ENCODE measurements at places on chromosomes 1 and 21.

- DNase-seq = no peak
Measured at GRCh38 chr1:202688401-202688800, 21.9 kb downstream of the SYT2 start.

DNA sequence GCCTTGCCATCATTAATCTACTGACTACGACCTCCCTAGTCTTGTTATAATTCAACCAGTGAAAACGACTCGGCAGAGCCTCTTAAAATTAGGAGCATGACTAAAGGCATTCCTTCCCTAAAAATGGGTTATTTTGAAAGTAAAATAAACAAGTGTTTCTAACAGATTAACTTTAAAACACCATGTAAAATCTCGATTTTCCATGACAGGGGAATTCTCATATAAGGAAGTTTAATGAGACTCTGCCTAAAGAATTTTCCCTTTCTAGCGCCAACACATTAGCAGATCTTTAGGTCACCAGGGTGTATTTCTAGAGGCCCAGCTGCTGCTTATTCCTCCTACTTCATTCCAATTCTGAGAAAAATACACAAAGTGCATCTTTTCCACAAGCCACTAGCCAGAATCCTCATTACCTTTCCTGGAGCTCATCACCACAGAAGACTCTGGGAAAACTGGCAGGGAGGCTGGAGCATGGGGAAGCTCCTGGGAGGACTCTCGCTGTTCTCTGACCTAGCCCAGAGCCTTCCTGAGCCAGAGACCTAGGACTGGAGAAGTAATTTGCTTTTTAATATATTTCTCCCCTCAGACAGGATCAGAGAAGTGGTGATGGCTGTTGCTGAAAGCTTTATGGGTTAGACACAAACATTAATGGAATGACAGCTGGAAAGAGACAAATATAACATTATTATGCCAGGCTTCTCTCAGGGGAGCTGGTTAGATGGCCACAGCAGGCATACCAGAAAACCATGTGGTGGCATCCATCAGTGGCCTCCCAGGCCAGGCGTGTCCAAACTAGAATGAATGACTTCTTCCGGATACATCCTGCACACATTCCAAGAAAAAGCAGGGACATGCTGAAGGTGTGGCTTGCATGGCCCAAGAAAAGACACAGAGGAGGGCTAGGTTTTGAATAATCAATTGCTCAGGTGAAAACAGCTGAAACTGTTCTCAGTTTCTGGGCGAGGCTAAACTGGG is 63.6 kb upstream of the CTTNBP2NL start:
- no peak for DNase-seq

- no peak for DNase-seq
Measured at GRCh38 chr1:184299406-184299790, 87.4 kb upstream of the C1orf21 start.

DNA sequence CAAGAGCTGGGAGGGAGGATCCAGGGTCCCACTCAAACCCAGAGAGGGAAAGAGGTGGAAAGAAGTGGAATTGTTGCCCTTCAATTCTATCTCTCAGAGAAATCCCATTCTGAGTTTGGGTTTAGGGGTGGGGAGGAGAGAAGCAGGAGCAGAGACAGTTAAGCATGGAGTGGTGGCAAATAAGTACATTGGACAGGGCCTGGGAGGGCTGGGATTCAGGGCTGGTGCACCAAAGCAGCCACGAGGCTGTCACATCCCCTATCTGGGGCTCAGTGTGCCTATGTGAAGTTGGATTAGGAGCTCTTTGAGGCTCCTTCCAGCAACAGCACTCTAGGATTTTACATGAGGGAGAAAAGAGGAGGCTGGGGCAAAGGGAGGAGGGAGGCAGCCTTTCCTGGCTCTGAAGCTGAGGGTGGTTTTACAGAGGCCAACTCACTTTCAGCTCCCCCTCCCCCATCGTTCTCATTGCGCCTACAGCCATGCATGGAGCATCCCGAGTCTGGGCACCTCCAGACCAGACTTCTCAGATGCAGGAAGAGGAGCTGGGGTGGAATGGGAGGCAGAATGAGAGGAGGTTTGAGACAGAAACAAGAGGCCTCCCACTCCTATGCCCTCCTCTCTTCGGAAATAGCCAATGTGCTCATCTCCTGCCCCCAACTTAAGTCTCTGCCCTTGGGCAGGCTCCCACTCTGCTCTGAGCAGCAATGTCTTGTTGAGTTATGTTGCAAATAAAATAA is 3.0 kb upstream of the SYT6 start:
- no peak for DNase-seq

DNA sequence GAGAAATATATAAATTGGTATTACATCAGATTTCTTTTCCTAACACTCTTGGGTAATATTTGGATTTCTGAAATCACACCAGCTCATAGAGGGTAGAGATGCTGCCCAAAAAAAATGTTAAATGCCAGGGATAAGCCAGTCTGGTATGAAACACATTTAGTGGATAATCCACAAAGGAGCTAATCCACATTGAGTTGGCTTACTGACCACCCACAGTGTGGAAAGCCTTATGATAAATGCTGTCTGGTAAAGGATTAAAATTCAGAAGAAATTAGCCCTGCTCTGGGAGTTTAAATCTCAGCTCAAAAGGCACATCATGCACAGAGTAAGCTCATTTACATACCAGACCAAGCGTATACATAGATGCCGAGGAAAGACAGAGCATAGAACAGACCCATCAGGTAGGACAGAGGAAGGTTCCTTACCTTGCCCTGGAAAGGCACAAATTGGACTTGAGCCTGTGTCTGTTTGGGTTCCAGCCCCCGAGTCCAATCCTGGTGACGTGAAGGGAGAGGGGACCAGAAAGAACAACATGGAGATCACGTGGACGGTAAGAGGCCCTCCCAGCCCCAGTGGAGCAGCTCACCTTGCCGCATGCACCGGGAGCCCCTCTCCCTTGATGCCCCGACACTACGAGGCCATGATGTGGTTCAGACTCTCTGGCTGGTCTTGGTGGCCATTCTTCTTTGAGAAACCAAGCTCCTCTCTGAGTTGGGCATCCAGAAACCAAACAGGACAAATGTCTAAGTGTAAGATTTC is 62.9 kb upstream of the CNTN2 start:
- no peak for DNase-seq

DNA sequence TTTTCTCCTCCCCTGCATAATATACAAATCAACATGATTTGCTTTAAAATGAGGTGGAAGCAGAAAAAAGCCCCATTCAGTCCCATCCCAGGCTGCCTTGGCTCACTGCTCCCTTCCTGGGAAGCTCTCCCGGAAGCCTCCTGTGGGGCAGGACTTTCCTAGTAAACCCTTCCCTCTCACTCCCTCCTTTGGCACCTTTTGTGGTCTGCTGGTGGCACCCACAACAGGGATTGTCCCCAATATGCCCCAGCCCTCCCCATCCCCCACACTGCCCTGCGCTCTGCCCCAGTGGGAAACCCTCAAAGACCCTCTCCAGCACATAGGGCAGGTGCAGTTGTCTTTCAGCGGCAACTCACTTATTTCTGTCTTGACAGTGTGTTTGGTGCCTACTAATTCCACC is 1.8 kb upstream of the TMPRSS2 start:
- DNase-seq = no peak

All from NCI-H1048 (cell line).